CD4-positive, alpha-beta T cell treated with Interleukin-12 subunit alpha and Interleukin-12 subunit beta, for 1 hour (primary cell): ENCODE measurements at places on chromosomes 4 and X.

DNA sequence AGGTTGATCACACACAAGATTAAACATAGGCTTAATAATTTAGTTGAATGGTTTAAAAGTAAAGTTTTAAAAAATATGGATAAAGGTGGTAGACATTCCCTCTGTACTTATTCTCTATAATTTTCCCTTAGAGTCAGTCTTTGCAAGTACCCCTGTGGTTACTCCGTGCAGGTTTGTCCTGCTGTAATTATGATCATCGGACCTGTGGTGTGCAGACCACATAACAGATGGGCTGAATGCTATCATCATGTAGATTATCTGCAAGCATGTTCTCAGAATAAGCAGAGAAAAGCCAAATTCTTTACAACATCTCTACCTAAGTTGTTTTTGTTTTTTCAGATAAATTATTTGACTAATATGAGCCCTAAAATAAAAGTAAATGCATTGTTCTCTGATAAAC is 146.8 kb downstream of the FSTL5 start:
- no peak for DNase-seq

GRCh38 chr4:2489841-2490552 is 21.1 kb downstream of the RNF4 start:
- DNase-seq = no peak

DNA sequence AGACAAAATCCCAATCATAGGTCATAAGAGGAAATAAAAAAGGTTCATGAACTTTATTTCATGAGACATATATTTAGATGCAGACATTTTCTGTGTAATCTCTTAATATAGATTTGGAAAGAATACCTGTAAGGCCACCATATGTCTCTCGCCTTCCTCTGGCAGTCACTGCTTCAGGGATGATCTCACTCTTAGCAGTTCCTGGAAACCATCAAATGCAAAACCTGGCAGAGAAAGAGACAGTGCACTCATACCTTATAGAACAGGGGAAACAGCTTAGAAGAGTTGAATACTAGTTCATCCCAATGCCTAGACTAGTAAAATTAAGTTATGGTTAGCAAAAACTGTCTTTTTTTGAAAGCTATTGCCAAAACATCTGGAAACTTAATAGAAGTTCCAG is 243.3 kb downstream of the GASK1B start:
- DNase-seq = no peak

DNA sequence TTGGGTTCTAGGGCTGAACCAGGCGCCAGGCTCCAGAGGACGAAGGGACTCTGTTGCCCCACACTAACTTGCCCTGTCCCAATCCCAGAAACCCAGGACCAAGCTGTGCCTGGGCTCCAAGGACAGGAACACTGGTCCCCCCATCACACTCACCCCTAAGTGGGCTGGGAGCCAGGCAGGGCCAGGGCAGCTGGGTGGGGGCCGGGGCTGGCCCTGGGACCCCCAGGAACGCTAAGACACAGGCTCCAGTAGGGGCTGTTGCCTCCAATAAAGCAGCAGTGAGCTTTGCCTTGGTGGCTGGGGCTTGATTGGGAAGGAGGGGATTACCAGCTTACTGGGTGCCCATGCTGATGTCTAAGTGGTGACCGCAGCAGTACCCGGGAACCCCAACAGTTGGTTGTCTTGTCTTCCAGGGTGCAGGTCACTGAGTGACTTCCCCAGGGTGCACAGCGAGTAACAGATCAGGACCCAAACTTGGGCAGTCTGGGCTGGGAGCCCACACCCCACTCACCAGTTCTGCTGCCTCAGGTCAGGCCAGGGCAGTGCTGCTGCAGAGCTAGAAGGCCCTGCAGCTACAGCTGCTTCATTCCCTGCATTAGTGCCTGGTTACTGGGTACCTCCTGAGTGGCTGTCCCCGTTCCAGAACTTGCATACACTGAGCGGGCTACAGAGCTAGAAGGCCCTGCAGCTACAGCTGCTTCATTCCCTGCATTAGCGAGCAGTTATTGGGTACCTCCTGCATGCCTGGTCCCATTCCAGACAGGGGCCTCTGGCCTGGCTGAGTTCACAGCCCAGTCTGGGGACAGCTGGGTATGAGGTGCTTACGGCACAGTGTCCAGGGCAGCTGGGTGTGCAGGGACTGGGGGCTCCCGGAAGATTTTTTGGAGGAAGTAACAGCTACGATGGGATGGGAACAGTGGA is 9.4 kb upstream of the ADD1 start:
- DNase-seq = no peak

- no peak for DNase-seq
Observed at GRCh38 chr4:18937746-18938145, 916.2 kb upstream of the LCORL start.

- DNase-seq = no peak
Observed at GRCh38 chr4:25290490-25291067, 22.0 kb upstream of the ZCCHC4 start.

DNA sequence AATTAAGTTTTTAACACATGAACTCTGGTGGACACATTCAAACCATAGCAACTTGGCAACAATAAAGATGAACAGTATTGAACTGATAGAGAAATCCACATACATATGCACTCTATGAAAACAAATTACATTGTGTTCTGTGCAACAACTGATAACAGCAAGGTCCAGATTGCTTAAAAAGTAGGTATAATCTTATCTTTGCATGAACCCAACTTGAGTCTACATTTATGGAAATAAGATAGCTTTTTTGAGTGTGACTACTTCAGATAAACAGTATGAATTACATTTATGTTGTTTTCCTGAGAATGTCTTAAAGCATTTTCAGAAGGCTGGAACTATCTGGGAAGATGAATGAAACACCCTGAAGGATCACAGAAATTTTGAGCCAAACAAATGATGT is 212.6 kb upstream of the GK2 start:
- no peak for DNase-seq

DNA sequence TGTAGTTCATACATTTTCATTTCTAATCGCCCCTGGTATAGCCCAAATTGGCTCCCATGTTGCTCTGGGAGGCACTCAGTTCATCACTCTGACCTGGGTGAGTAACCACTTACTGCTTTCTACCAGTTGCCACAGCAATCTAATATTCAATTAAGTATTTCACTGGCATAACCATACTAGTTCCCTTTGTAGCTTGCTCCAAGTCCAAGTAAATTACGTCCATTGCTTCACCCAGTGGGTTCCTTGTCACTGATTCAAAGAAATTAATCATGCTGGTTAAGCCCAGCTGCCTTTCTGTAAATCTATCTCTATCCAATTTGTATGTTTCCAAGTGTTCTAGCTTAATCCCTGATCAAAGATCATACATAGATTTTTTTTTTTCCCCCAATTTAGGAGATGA is 92.0 kb upstream of the CBR4 start:
- no peak for DNase-seq

DNA sequence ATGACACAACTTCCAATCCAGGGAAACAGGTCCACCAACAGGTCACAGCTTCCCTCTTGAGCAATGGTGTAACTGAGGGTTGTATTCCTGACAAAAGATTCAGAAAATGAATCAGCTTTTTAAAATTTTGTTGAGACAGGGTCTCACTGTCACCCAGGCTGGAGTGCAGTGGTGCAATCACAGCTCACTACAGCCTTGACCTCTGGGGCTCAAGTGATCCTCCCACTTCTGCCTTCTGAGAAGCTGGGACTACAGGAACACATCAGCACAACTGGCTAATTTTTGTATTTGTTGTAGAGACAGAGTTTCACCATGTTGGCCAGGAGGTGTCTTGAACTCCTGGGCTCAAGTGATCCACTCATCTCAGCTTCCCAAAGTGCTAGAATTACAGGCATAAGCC is 43.7 kb downstream of the SAT1 start:
- DNase-seq = no peak

- DNase-seq = peak; percentile 69
Observed at GRCh38 chr4:1171311-1172227, 814 bp downstream of the SPON2 start.

GRCh38 chr4:170476351-170476750 is 386.6 kb upstream of the AADAT start:
- DNase-seq = no peak

DNA sequence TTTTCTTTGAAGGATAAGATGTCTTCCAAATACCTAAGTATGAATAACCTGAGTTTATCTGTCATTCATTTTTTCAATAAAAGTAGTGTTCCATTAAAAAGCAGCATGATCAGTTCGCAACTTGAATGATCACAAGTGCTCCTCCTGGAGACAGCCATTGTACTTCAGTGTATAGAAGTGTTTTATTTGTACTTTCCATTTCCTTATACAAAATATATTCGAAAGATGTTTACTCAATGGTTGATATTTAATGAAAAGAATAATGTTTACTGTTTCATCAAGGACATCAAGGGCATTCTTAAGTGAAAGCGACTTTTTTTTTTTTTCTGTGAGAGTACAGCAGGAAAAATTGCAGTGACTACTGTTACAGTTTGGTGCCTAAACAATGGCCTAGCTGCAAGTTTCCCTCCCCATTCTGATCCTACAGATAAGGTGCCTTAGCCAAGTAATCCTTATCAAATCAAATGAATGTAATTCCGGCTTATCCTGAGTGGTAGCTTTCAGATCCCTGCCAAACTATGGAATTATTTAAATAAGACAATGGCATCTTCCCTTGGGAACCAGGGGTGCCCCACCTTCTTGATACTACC is 69.0 kb upstream of the IL15 start:
- DNase-seq = no peak
